Hematopoietic multipotent progenitor cell treated with erythropoietin and hydrocortisone succinate and interleukin-3 and kit ligand, for 4 days (in vitro differentiated cells): ENCODE measurements at places on chromosomes 2 and 18.
A peak's percentile ranks its signal among the peaks of the same experiment; 100 is the strongest.

- no peak for DNase-seq
Observed at GRCh38 chr2:152380261-152381055, 45.5 kb downstream of the FMNL2 start.

DNA sequence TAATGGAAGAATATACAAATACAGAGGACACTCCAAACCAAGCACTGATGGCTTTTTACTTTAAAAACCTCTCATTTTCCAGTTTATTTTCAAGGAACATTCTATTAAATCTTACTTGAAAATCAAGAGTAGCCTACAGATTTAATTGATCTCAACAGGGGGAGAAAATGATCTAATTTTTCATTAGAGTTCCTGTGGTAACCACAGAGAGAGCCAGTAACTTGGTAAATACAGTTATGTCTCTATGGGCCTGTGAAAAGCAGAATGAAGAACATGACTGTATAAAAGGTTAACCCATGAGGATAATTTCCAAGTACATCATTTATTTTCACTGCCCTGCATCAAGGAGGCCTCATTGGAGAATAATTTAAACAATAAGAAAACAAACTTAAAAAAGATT is 39.8 kb upstream of the ITPRID2 start:
- DNase-seq = no peak

DNA sequence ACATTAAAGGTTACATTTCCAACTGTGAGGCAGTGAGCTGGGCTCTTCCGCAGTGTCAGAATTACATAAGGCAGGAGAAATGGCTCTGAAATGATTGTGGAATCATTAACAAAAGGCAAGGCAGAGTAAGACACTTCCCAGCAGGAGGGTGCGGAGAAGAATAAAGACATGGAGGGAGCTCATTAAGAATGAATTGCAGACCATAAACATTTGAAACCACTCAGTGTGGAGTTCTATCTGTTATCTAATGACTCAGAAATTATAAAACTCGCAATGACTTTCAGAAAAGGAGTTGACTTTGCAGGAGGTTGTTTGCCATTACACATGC is 77.0 kb downstream of the SMIM21 start:
- no peak for DNase-seq

- DNase-seq = peak; percentile 16
Observed at GRCh38 chr2:60979231-60979630, 38.3 kb upstream of the PEX13 start.

- no peak for DNase-seq
Observed at GRCh38 chr2:236667526-236667925, 97.9 kb downstream of the ACKR3 start.

- no peak for DNase-seq
Observed at GRCh38 chr2:151569167-151569566, 159.5 kb downstream of the RIF1 start.

DNA sequence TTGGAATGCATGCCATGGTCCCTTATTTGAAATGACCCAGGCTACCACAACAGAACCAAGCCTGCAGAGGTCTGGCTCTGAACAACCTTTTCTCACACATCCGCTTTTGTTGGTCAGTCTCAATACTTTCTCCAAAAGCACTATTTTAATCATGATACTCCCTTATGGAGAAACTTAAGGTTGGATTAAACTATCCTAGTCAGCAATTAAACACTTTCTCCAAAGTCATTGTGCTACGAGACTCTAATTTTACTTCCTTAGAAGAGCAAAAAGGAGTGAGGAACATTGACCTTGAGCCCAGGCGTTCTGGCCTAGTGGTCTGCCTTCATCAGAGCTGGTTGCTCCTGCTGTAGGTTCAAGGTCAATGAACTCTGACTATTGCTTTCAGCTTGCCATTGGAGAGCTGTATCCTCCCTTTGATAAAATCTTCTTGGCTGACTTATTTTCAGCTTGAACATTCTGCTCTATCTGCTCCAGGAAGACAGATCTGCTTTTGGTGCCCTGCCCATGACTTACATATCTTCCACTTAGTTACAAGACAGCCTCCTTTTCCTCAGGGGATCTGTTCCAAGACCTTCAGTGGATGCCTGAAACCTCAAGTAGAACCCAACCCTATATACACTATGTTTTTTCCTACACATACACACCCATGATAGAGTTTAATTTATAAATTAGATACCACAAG is 91.2 kb downstream of the NCKAP5 start:
- no peak for DNase-seq

DNA sequence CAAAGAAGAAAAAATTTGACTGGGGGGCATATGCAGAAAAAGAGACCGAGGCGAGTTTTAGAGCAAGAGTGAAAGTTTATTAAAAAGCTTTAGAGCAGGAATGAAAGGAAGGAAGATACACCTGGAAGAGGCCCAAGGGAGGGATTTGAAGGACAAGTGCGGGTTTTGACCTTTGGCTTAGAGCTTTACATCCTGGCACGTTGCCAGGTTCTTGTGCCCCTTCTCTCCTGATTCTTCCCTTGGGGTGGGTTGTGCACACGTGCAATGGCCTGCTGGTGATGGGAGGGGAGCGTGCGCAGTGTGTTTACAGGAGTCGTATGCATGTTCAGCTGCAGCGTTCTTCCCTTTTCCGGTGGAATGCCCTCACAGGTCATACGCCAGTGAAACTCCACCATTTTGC is 208.8 kb downstream of the NBAS start:
- no peak for DNase-seq

DNA sequence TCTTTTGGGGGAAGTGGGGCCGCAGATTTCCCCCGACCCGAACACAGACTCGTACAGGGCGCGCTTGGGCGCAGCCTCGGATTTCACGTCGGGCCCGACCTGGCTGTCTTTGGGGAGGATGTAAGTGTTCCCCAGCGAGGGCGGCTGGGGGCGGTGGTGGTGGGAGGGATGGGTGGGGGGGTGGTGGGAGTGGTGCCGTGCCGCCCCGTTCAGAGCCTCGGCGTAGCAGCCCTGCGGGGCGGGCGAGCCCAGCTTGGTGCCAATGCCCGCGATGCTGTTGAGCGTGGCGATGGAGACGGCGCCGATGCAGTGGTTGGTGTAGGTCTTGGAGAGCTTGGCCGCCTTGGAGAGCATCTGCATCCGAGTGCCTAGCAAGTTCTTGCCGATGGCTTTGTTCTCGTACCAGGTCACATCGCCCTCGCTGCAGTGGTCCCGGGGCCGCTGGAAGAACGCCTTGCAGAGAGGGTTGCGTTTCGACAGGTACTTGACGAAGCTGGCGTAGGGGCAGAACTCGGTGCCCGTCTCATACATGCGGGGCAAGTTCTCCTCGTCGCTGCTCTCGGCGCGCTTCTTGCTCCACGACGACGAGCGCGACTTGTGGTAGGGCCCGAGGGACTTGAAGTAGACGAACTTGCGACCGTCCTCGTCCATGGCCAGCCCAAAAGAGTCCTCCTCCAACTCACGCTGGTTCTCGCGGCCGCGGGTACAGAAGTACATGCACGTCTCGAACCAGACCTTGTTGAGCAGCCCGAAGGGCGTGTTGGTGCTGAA is 1.3 kb downstream of the KCTD1 start:
- DNase-seq = no peak

- no peak for DNase-seq
Observed at GRCh38 chr18:50797142-50797541, 22.7 kb downstream of the MRO start.

- peak; percentile 47 for DNase-seq
Observed at GRCh38 chr2:68412127-68412819, 47.2 kb downstream of the PLEK start.

- no peak for DNase-seq
Observed at GRCh38 chr18:41731884-41732283, 223.2 kb upstream of the PIK3C3 start.

- DNase-seq = no peak
Observed at GRCh38 chr2:156031121-156031520, 301.4 kb downstream of the NR4A2 start.

GRCh38 chr2:143259368-143259958 is 130.2 kb downstream of the ARHGAP15 start:
- DNase-seq = peak; percentile 93

- no peak for DNase-seq
Observed at GRCh38 chr2:217338306-217338916, 478.5 kb upstream of the TNP1 start.

GRCh38 chr18:40452599-40452998 is 1502.4 kb upstream of the PIK3C3 start:
- DNase-seq = no peak

DNA sequence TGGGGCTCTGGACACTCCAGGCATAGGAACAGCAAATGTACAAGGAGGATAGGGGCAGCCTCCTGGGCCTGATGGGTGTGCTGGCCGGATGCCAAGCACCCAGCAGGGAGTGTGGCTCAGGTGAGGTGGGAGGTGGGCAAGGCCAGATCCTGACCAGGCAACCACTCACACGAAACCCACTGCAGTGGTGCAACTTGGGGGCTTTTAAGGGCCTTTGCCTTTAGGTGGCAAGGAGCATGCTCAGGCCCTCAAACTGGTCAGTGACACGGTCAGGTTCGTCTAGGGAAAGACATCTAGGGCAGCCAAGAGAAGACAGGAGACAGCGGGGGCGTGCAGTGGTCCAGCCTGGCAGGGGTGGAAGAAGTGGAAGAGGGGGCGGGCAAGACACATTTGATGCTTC is 18.4 kb upstream of the TEX51 start:
- no peak for DNase-seq

GRCh38 chr2:55839182-55839819 is 84.3 kb downstream of the EFEMP1 start:
- no peak for DNase-seq

DNA sequence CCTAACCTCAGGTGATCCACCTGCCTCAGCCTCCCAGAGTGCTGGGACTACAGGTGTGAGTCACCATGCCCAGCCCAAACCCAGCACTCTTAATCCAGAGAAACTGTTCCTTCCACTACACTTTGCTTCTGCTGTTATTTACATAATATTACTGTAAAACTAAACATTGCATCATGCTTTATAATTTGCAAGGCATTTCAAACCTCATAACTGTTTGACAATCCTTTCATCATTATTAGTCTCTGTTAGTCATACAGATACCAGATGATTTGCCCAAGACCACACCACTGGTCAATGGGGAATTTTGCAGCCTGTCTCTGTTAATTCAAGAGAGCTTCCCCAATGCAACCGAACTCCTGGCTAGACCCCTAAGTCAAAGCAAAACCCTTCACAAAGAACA is 338.3 kb downstream of the ALK start:
- DNase-seq = no peak

- no peak for DNase-seq
Observed at GRCh38 chr2:168482269-168482668, 26.2 kb downstream of the CERS6 start.

DNA sequence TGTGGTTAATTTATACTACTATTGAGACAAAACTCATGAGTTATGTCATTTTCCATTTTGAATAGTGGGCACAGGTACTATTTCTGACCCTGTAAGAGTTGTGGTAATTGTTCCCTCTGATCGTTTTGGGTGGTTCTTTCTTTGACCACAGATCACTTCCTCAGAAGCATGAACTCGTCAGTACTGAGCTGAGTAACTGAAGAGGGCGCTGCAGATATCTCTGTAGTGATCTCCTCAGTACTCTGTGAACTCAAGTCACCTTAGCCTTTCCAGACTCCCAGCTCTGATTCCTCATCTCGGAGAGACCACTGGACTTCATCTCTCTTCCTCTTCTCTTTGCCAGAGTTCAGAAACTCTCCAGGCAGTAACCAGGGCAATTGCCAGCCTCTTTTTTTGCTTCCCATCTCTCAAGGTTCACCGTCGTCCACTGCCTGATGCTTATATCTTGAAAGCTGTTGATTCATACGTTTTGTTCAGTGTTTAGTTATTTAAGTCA is 9.4 kb upstream of the IL1RL1 start:
- DNase-seq = peak; percentile 82

- DNase-seq = no peak
Observed at GRCh38 chr2:51093016-51093415, 61.1 kb upstream of the NRXN1 start.

DNA sequence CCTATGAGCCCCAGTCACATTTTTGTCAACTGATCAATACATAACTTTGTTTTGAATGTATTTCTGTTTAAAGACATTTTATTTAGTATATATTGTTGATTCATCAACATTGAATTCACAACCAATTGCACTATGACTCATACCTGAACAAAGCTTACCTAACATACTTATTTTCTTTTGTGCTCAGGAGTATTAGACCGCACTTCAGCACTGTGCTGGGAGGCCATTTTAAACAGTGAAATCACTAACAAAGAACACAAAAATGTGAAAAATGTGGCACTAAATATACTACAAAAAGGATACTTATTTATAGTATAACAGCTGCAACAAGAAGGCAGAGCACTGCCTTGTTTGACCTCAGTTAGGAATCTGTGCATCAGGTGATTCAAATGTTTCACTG is 12.4 kb upstream of the IFIH1 start:
- DNase-seq = no peak

- DNase-seq = no peak
Observed at GRCh38 chr18:52496426-52496825, 156.4 kb downstream of the DCC start.

DNA sequence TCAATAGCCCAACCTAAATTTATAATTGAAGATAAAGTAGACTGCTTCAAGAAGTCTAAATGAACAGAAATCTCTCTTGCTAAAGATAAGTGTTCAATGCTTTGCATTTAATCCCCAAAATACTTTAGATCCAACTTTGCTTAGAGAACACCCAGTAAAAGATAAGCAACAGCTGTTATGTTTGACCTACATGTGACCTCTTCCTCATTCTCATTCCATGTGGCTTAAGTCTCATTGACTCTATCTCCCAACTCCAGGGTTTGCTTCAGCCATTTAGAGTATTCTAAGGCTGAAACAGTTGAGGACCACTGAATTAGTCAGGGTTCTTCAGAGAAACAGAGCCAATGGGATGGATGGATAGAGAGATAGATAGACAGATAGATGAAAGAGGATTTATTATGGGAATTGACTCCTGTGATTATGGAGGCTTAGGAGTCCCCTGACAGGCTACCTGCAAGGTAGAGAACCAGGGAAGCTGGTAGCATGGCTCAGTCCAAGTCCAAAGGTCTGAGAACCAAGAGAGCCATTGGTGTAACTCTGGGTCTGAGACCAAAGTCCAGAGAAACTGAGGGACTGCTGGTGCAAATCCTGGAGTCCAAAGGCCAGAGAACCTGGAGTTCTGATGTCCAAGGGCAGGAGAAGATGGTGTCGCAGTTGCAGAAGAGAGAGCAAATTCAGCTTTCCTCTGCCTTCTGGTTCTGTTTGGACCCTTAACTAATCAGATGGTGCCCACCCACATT is 32.1 kb downstream of the CRYGD start:
- peak; percentile 19 for DNase-seq

GRCh38 chr2:127104166-127104660 is 2.7 kb downstream of the BIN1 start:
- no peak for DNase-seq

DNA sequence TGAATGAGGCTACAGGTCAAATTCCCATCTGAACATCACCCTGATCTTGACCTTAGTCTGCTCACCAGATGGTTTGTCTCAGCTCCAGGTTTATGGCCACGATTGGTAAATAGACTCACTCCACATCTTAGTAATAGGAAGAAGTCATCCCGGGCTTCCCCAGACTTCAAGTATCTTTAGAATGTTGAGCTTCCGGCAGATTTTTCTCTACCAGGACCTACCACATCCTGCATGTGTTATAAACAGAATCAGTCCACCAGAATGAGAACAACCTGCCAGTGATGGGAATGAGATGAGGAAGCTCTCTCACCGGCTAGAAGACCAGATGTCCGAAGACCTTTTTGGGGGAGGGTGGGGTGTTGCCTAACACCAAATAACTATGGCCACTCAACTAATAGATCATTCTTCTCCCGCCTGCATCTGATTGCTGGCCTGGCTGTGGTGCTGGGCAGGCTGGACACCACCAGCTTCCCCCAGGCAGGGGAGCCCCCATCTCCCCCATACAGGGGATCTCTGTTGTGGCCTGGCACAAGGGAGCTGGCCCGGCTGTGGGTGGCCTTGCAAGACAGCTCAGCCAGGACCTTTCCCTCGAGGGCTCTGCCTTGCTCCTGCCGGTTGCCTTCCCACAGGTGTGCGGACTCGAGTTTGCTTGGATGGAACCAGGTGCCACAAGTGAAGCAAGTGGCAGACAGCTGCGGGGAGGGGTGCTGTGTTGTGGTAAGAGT is 88.5 kb downstream of the SH3RF3 start:
- peak; percentile 14 for DNase-seq
